ENCODE measurements at places on chromosomes 7 and 10.

- no peak for DNase-seq
These were observed 49.0 kb upstream of the LYZL1 start for GRCh38 chr10:29239569-29240472.

DNA sequence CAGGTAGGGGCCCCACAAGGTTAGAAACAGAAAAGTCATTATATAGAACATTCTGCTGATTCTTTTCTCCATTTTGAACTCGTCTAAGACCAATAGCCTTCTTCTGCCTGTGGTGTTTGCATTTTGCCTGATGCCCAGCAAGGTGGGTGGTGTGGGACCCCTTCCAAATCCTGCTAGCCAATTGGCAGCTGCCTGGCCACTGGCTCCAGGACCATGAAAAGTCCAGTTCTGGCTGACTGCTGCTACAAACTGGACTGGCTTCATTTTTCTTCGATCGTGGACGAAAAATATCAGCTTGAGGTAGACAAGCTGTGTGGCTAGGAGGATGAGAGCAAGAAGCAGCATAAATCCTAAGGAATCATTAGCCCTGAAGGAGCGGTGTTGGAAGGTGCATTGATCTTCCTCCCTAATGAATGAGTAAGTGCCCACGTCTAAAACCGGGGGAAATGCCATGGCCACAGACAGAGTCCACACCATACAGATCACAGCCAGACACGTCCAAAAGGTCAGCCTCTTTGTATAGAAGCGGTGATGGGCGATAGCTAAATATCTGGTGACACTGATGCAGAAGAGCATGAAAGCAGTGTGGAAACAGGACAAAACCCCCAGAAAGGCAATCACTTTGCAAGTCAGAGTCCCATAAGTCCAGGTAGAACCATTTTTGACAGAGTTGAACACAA is 2.7 kb downstream of the GPR85 start:
- DNase-seq = no peak

DNA sequence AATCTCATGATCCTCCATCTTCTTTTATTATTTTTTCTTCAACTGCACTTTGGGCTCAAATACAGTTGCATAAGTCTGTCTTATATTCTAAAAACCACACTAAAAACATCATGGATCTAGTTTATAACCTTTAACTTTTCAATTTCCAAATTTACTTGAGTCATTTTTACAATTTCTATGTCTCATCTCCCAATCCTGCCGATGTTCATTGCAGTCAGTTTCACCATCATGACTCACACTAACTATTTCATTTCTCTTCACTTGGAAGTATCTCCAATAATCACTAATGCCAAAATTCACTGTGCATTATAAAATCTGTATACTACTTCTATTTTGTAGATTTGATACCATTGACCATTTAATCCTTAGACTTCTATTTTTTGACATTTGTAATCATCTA is 806.9 kb upstream of the SORCS1 start:
- DNase-seq = no peak

DNA sequence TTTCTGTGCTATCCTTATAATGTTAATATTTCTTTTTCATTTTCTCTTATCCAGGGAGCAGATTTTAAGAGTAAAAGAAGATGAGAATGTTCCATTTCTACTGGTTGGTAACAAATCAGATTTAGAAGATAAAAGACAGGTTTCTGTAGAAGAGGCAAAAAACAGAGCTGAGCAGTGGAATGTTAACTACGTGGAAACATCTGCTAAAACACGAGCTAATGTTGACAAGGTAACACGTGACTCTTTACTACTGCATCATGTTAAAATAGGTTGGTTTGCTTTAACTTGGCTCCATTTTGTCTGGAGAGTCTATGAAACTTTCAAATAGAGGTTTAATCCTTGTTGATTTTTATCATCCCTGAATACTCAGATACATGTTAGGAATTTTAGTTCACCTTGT is 73.3 kb downstream of the RALA start:
- no peak for DNase-seq

- no peak for DNase-seq
These were observed 3.8 kb downstream of the CLIP2 start for GRCh38 chr7:74292757-74293576.

DNA sequence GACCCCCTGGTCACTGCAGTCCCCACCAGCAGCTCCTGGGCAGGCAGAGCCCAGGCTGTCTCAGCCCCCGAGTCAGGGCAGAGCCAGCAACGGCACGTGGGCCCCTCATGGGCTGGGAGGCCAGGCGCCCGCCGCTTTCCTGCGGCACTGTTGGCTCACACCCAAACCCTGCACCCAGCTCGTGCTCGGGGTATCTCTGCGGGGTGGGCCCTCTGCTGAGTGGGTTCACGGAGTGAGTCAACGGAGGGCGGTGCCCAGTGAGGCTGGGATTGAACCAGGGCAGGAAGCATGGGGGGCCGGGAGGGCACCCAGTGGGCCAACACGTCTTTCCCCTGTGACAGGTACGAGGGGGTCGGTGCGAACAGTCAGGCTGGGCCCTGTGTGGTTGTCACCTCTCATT is 28.9 kb downstream of the ADAP1 start:
- peak; percentile 40 for DNase-seq

DNA sequence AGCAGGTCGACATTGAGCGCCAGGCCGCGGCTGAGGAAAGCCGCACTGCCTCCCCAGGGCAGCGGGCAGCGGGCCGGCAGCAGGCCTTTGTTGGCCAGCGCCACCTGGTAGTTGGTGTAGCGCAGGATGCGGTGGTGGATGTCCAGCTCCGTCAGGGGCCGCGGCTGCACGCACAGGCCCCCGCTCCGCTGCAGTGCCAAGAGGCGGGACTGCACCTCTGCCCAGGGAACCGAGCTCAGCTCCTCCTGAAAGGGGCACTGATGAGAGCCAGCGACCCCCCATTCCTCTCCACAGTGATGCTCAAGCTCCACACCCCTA is 5.2 kb downstream of the ATG9B start:
- no peak for DNase-seq

DNA sequence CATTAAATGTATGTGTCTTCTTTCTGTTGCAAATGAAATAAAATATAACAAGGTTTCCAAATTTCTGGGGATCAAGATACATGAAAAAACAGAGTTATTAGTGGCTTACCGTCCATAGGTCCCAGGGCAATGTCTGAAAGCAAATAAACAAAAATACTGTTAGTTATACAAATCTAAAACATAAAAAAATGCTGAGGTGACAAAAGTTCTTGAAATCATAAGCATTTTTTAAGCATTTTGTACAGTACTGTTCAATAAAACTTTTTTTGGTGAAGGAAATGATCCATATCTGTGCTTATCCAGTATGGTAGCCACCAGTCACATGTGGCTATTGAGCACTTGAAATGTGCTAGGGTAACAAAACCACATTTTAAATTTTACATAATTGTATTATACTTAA is 158.6 kb upstream of the TARP start:
- DNase-seq = no peak

DNA sequence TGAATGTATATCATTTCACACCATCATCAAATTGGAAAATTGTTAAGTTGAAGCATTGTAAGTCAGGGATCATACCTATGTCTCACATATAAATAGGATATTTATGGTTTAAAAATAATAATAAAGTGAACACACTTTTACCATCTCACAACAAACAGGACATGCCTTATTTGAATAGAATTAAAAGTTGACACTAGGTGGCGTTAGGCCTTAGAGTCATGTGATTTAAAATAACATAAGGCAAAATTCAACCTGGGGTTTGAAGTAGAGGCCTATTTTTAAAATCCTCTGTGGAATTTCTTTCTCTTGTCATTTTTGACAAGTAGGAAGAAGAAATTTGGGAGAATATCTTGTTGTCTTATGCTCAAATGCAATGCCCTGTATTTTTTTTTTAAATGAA is 184.7 kb upstream of the PCDH15 start:
- DNase-seq = no peak

DNA sequence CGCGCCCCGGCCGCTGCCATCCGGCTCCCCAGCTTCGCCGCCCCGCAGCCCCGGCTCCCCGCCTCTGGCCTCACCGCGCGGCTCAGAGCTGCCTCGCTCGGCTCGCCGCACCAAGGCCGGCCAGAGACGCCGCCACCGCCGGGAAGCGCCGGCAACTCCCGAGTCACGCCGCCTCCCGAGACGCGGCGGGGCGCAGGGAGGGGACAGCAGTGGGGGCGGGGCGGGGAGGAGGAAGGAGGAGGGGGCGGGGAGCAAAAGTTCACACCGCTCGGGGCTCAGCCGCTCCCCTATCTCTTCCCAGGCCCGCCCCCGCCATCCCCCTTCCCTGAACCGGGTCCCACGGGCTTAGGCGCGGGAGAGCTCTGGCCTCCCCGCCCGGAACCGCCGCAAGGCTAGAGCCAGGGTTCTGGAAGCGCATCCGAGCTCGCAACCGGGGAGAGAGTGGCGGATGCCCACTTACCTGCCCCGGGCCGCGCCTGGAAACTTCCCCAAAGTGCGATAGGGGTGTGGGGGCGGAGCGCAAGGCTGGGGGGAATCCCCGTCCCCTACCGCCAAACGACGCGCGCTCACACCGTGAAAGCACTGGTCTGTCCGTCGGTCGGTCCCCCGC is 1.0 kb downstream of the CHST15 start:
- DNase-seq = peak; percentile 60

- no peak for DNase-seq
These were observed 100.0 kb downstream of the LSM5 start for GRCh38 chr7:32390210-32390609.

- no peak for DNase-seq
These were observed 60.4 kb upstream of the CDK1 start for GRCh38 chr10:60717852-60718251.

DNA sequence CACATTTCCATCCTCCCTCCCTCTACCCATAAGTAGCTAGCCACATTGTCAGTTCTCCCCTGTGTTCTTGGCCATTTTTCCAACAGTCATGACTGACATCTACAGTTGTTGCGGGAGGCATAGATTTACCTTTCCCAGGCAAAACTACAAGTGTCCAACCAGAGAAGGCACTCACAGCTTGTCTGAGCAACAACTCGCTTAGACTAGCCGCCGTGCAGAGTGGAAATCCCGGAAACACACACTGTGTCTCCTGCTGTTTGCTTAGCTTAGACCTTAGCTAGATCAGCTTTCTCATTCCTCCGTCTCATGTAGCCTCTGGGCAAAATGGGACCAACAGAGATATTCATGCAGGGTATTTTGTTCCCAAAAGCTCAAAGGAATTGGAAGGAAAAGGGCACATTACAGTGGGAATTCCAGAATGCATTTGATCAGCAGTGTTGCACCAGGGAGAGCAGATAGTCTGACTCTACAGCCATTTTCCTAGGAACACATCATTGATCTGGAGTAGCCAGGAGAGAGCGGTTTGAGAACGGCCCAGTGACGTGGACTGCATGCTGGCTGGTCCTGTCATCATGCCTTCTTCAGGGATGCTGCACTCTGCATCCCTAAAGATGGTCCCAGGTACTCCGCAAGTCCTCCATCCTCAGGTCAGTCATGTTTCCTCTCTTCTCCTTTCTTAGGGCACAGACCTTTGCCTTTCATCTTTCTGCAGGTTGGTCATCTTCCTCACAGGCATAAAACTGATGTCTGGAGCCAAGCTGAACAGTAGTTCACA is 89.4 kb downstream of the C10orf90 start:
- no peak for DNase-seq

DNA sequence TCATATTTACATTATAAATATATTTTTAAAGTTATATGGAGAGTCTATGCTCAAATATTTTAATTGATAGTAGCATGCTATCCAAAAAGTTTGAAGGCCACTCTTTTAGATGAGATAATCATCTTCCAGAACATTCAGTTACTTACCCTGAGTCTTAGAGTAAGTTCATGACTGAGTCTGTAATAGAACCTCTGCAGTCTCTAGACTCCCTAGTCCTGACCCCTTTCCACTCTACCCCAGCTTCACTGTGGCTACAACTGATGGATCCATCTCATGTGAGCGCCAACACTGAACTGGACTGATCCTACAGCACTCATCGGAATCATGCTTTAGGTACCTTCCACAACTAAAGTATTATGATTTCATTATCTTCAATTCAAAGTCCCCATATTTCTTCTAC is 10.1 kb downstream of the HACD1 start:
- DNase-seq = no peak

GRCh38 chr7:96800824-96801223 is 91.2 kb upstream of the SEM1 start:
- DNase-seq = no peak

GRCh38 chr10:32142646-32143045 is 86.4 kb upstream of the KIF5B start:
- no peak for DNase-seq

DNA sequence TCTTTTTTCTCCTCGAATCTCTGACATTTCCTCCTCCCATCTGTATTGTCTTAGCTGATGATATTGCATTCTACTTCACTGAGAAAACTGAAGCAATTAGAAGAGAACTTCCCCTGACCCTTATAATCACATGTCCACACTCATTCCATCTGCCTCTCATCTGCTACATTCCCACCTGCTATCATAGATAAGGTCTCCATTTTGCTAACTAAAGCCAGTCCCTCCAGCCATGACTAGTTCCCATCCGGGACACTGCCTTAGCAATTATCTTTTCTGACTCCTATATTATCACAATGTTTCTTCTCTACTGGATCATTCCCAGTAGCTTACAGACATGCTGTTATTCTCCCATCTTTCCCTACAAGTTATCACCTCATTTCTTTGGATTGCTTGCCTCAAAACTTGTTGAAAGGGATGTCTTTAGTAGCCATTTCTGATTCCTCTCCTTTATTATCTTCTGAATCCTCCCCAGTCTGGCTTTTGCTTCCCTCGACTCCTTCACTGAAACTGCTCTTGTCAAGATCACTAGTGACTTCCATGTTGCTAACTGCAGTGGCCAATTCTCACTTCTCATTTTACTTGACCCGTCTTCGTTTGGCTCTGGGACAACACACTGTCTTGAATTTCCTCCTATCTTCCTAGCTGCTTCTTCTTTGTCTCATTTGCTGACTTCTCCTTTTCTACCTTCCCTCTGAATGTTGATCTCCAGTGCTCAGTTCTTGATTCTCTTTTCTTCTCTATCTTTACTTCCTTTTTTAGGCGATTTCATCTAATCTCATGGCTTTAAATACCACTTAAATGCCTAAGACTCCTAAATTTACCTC is 35.9 kb downstream of the FZD1 start:
- DNase-seq = no peak

DNA sequence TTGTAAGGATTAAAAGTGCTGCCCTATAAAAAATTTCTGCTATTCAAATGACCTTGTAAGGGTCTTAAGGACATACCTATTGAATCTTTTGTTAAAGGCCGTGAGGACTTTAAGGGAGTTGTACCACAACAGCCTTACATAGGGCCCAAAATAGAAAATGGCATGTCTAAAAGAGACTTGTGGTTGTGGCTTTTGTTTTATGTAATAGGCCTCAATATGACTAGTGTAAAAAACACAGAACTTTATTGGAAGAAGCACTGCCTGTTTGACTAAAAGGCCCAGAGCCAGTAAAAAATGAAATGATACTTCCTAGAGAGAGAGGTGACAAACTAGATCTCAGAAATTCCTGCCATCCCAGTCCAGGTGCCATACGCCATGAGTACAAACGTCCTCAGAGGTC is 286.6 kb downstream of the SEMA3D start:
- no peak for DNase-seq
